Activated CD4-positive, alpha-beta T cell treated with anti-CD3 and anti-CD28 coated beads, Interleukin-2, amount 50 U/mL, for 1 hour (primary cell): ENCODE measurements at places on chromosomes 16 and 17.

- no peak for DNase-seq
Observed at GRCh38 chr16:4529085-4530060, 9.2 kb downstream of the CDIP1 start.

DNA sequence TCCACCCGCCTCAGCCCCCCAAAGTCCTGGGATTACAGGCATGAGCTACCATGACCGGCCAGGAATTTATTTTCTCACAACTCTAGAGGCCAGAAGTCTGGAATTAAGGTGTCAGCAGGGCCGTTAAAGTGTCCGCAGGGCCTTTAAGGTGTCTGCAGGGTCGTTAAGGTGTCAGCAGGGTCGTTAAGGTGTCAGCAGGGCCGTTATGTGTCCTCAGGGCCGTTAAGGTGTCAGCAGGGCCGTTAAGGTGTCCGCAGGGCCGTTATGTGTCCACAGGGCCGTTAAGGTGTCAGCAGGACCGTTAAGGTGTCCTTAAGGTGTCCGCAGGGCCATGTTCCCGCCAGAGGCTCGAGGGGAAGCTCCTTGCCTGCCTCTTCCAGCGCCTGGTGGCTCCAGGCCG lies 125.2 kb downstream of the RAP1GAP2 start:
- DNase-seq: no peak

DNA sequence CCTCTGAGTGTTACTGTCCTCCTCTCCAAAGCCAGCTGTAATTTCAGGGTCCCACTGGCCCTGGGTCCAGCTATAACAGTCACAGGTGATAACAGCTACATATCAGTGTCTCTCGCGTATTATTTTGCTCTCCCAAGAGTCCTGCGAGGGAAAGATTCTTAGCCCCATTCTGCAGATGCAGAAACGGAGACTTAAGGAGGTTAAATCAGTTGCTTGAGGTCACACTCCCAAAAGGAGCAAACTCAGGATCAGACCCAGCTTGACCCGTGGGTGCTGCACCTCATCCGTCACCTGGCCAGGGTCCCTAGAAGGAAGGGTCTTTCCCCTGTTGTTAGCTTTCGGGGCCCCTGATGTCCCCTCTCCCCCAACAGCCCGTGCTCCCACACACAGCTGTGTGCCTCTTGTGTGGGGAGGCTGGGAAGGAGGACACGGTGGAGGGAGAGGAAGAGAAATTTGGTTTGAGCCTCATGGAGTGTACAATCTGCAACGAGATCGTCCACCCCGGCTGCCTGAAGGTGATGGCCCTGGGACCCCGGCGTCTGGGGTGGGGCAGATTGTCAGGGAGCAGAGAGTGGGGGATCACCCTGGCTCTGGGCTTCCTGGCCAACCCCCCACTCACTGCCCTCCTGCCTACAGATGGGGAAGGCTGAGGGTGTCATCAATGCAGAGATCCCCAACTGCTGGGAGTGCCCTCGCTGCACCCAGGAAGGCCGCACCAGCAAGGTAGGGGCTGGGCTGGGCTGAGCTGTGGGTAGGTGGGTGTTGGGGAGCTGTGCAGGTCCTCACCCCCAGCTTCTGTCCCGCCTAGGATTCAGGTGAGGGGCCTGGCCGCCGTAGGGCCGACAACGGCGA lies 3.8 kb downstream of the FBXL19 start:
- no peak for DNase-seq

GRCh38 chr17:40872416-40872815 lies 5.4 kb upstream of the KRT12 start:
- DNase-seq: no peak

DNA sequence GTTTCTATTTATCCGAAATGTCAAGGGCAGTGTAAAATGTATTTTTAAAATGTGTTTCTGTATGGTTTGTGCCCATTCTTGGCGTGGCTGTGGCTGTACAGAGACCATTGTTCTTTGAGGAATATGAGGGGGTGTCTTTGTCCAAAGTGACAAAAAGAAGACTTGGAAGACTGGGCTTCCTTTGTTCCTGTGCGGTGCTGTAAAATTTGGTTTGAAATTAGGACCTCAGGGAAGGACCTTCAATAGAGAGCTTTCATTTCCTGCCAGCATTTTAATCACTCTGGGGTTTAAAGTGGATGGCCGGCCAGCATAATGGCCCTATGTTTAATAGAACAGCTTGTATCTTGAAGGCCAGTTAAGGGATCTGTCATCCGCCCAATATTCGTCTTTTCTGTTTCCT lies 190.1 kb upstream of the TBX2 start:
- no peak for DNase-seq

DNA sequence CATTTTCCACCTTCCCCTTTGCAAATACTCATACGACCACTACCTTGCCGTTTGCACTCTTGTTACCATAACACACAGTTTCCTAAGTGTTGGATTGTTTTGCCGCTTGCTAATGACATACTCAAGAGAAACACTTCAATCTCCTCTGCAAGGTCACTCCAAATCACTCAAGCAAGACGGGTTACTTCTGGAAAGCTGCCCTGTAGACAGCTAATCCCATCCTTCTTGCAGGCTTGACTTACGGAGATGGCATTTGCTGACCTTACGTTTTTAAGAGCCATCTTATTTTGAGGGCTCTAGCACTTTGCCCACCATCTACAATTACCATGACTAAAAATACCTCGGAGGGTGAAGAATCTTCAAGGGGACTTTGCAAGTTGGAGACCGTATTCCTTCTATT lies 46.2 kb downstream of the MYH3 start:
- no peak for DNase-seq
